Hematopoietic multipotent progenitor cell treated with erythropoietin and hydrocortisone succinate and interleukin-3 and kit ligand, for 17 days (in vitro differentiated cells): ENCODE measurements at places on chromosomes 13 and 19.

GRCh38 chr19:53879140-53880081 lies 2.6 kb upstream of the PRKCG start:
- no peak for DNase-seq

DNA sequence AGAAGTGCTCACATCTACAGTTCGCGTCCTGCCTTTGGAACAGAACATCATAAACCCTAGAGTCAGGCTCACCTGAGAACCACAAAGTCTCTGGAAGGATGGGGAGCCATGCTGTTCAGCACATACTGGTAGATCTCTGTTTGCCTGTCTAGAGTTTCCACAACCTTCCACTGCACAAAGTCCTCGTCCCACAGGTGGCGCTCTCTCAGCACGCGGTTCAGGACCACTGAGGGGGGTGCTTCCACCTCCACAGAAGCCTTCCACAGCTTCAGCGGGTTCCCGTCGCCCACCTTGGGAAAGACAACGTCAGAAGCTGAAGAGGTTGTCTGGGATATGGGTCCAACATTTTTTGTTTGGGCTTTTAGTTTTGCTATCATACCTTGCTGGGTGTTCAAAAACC lies 93.6 kb downstream of the KL start:
- DNase-seq = no peak

- DNase-seq = no peak
Observed at GRCh38 chr13:28349907-28350654, 144.8 kb downstream of the FLT1 start.

DNA sequence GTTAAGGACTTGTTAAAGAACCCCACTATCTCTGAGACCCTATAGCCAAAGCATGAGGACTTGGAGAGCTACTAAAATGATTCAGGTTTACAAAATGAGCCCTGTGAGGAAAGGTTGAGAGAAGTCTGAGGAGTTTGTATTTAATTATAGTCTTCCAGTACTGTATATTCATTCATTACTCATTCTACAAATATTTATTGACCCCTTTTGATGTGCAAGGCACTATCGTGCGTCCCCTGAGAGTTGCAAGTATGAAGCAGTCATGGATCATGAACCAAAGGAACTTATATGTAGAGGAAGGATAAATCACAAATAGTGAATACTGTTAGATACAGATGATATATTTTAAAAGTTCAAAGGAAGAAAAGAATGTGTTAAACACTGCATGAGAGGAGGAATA lies 84.4 kb downstream of the DNAJC15 start:
- DNase-seq = no peak

GRCh38 chr13:102311901-102312300 lies 89.9 kb downstream of the FGF14 start:
- DNase-seq = no peak
